ENCODE measurements at places on chromosomes 7 and 10.

DNA sequence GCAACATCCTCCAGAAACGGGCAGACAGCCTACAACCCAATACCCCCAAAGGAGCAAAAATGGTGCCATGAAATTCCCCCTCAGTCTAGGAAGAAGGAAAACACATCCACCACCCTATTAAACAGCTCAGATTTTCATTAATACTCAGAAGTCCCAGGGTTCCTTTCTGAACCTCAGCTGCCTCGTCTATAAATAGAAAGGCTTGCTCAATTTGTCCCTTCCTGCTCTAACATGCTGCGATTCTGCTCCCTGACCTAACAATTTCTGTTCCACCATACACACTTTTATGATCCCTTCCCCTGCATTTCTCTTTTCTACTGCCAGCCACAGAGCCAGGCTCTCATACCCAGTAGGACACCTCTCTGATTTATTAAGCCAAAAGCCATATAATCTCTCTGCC, 68.1 kb downstream of the MTERF1 start:
- DNase-seq = no peak

- DNase-seq = peak; percentile 42
Observed at GRCh38 chr7:131285556-131285955, 42.1 kb upstream of the MKLN1 start.

GRCh38 chr7:89607792-89608191, 546.5 kb upstream of the STEAP1 start:
- no peak for DNase-seq

- no peak for DNase-seq
Observed at GRCh38 chr7:11760372-11760771, 71.6 kb downstream of the THSD7A start.

DNA sequence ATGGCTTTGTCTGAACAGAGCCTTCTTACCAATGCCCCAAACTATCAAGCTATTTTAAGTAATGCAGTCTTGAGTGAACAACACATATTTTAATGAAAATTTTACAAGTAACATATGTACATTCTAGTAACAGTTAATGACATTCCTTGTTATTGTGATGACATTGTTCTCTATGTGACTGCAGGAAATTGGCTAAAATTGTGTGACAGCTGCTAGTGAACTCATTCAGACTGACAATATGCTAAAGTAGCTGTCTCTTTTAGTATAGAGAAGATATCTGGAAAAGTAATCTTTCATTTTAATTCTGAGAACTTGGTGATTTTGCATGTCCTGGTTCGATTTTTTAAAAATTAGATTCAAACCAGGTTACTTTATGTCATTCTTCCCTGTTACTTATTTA, 259.8 kb upstream of the MAGI2 start:
- no peak for DNase-seq

DNA sequence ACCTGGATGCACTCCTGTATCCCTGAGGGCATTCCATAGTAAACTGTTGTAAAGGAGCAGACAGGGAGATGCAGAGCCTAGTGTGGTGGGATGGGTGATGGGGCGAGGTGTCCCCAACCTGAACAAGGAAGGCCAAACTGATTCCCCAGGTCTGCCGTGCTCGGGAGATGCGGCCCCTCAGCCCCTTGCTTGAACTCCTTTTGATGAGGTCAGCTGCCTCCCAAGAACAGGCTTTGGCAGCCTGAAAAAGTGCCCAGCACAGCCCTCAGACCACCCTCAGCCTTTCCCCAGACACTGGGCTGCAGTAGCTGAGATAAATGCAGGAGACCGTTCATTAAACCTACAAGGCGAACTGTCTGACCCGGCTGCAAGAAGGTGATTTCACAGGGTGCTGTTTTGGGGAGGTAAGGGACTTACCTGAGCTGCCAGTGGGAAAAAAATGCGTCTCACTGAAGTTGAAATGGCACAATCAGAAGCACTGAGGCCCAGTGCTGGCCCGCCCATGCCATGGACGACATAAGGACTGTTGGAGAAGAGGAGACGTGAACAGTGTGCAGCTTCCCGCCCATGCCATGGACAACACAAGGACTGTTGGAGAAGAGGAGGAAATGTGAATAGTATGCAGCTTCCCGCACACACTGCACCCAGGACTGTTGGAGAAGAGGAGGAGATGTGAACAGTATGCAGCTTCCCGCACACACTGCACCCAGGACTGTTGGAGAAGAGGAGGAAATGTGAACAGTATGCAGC, 148.4 kb upstream of the FAM20C start:
- DNase-seq = no peak

DNA sequence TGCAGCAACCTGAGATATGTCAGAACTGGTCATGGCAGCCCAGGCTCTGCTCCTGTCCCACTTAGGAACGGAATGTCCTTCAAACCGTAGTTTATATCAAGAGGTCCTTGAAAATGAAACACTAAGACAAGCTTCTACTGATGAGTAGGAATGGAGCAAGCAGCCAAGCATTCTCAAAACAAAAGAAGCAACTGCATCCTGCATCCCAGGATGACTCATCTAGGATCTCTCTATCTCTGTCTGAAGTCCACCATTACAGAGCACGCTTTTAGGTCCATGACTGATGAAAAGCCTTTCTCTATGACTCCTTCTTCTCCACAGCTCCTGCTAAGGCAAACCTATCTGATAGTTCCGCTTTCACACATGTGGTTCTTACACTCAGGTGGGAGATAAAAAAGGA, 16.3 kb downstream of the MBL2 start:
- DNase-seq = no peak

DNA sequence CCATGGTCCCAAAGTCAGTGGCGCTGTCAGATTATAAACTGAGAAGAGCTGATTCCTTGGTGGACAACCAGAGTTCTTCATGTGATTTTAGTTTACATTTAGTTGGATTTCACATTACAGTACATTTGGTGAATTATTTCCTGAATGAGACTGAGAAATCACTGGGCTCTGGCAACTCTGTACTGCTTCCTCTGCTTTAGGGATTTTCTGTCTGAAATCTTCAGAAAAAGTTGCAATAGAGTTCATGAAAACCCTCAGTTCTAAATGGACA, 242.6 kb downstream of the BICC1 start:
- DNase-seq = no peak
